D721Med (cell line): ENCODE measurements at places on chromosomes 2 and 18.

- DNase-seq = no peak
Observed at GRCh38 chr2:30098266-30099005, 48.4 kb upstream of the YPEL5 start.

GRCh38 chr2:112152476-112153178 lies 14.4 kb downstream of the FBLN7 start:
- no peak for DNase-seq

GRCh38 chr2:129849559-129850160 lies 129.8 kb upstream of the RAB6C start:
- no peak for DNase-seq

DNA sequence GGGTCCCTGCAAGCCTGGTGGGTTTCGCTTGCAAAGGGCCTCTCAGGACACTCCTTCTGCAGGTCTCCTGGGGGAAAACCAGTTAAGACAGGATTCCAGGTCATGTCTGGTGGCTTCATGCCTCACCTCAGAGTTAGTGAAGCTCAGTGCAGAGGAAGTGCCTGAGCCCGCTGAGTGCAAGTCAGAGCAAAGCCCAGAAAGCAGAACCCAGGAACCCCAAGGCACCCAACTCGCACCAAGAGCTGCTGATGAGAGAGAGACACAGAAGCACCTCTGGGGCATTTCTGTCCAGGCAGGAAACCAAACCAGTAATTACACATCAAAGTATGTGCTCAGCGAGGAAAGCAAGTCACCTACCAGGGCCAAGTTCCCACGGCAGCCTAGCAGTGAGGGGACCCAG lies 78.4 kb downstream of the ARHGEF4 start:
- no peak for DNase-seq

GRCh38 chr2:33134086-33134771 lies 187.5 kb downstream of the LTBP1 start:
- DNase-seq = no peak
